ENCODE measurements at places on chromosomes 3 and 15.

DNA sequence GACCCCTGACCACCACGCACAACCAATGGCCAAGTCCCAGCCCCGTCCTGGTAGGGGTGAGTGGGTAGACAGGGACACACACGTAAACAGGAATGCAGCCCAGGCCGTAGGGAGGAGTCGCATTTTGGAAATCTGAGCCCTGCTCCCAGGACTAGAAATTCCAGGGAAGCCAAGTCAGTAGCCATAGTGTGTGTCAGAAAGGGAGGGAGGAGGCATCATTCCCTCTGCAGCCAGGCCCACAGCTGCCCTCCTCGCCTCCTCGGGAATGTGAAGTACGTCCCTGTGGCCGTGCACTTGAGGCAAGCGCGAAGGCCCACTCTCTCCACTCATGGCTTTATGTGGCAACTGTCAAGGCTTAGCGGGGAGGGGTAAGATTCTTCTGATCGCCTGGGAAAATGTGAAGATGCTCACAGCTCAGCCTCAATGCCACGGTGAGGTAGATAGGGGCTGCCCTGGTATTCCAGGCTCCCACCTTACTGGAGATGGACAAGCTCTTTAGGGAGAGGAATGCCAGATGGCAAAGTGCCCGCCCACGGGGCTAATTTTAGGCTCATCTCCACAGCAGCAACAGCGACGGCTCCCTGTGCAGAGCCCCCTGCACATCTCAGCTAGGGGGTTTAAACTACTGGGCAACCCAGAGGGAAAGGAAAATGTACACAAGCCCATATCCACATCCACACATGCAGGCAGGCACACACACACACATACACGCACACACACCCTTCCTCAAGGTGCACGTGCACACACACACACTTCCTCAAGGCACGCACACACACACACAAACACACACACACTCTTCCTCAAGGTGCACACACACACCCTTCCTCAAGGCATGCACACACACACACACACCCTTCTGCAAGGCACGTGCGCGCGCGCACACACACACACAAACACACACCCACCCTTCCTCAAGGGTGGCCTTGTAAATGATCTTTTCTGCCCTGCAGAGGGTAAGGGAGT, 65.5 kb downstream of the ADCY5 start:
- DNase-seq = no peak

- no peak for DNase-seq
Measured at GRCh38 chr3:42876401-42876800, 722 bp upstream of the CYP8B1 start.

GRCh38 chr3:46272028-46272451, 29.8 kb downstream of the CCR3 start:
- no peak for DNase-seq

GRCh38 chr15:68192117-68192516, 13.0 kb downstream of the CALML4 start:
- DNase-seq = no peak

DNA sequence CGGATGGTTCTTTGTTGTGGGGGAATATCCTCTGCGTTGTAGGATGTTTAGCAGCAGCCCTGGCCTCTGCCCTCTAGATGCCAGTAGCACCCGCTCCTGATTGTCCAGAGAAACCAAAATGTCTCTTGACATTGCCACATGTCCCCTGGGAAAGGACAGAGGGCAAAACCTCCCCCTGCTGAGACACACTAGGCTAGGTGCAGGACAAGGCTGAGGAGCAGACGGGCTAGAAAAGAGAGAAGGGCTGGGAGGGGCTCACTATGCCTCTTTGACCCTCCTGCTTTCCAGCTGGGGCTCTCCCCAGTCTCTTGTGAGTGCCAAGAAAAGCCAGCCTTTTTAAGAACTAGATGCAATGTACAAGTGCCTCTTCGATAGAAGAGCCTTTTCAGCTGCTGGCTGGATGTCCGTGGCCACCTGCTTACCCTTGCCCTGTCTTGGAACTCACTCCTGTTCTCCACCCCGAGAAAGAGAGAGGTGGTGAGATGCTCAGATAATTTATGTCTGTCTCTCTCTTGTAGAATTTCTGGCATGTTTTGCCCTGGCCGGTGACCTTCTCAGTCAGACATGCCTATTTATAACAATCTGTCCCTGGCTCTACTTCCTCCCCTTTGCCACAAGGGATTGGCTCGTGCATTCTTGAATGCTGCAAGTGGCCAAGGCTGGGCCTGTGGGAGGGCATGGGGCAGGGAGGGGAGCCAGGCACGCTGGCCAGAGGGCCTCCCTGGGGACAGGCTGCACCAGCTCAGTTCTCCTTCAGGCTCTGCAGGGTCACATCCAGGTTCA, 142.6 kb downstream of the RPLP1 start:
- DNase-seq = no peak

- no peak for DNase-seq
Measured at GRCh38 chr3:141677701-141678100, 60.4 kb upstream of the RNF7 start.

DNA sequence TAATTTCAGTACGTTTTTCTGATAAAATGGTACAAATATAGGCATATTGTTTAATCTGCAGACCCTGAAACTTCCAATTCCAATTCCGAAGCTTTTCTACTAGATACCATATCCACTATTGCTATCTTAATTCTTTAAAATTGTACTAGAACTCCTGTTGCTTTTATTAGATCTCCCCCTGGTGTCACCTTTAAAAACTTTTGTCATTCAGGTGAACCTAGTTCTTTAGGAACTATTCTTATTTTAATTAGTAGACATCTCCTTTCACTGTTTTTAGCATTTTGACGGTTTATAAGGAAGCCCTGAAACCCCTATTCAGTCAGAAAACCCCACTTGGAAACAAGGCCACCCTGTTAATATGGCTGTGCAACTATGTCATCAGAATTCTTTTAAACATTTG, 22.3 kb downstream of the C2CD4B start:
- DNase-seq = no peak

DNA sequence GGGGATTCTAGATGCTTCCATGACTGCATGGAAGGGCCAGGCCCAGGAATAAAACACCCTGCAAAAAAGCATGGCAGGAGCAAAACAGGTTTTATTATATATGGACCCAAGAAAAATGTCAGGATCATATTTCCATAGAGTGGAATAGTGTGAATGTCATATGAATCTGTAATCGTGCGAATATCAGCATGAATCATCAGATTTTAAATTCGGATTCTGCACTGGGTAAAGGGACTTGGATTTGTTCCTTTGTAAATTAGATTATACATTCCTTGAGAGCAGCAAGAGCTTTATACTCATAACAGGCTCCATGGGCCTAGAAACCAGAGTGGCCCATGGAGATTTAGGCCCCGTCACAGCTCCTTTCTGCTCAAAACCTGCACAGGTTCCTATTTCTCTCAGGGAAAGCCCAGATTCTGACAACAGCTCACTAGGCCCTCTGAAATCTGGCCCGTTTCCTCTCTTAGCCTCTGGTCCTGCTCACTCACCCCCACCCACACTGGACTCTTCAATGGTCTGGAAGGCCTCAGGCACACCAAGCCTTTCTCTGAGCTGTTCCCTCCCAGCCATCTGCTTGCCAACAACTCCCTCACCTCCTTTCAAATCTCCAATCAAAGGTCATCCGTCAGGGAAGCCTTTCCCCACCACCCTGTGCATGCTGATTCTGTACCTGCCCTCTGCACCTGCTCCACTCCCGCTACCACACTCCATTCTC, 76.0 kb downstream of the FEM1B start:
- no peak for DNase-seq

Data from CD4-positive, alpha-beta T cell treated with Interleukin-4 for 4 hours (primary cell).